ENCODE measurements at places on chromosomes 7 and 10.

DNA sequence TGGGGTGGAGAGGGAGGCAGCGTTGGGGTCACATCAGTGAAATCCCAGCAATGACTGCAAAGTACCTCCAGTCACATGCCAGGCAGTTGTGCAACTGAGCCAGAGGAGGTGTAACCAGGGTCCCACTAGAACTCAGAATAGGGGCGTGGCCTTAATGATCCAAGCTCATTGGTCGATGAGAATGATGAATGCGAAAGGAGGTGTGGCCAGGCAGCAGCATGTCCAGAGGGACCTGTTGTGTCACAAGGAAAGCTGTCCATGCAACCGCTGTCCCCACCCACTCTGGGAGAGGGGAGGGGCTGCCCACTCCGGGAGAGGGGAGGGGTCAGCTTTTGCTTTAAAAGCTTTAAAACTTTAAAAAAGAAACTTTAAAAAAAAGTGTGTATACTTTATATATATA is 25.3 kb upstream of the MTPAP start:
- DNase-seq = no peak

GRCh38 chr7:100492738-100493475 is 9.2 kb downstream of the NYAP1 start:
- no peak for DNase-seq

DNA sequence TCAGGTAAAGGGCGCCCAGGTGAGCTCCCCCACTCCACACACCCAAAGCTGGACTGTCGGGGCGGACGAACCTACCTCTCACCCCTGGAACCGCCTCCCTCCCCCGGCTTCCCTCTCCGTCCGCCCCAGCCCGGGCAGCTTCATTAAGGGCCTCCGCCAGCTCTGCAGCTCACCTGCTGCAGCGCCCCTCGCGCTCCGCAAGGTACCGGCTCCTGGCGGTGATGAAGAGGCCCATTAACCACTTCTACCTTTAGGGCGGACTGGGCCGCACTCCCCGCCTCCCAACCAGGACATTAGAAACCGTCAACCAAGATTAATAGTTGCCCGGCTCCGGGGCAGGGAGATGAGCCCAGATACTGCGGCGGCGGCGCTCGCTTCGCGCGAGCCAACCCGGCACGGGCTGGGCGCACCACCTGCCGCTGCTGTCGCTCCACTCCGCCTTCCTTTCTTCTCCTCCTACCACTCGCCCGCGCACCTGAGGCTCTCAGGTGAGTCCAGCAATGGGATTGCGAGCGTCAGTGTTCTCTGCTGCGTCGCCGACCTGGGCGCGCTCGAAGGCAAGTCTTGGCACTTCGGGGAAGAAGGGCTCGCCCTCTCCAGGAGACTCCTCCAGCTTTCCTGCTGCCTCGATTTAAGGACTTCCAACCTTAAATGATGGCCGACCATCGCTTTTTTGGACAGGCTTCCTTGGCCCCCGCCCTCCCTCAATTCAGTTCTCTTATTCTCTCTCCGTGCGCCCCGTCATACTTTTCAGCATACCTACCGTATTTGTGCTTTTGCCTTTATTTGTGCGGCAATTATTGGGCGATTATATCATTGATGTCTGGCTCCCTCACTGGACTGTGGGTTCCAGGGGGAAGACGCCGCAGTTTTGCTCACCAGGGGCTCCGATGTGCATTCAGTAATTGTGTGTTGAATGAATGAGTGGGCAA is 13.6 kb upstream of the KAZALD1 start:
- no peak for DNase-seq

GRCh38 chr7:100641463-100641859 is at the start of gene TFR2:
TFR2 (minus strand) TSS chr7:100641552; CDS start chr7:100641509, 43 bp downstream.
- DNase-seq = no peak

- no peak for DNase-seq
Observed at GRCh38 chr10:47160261-47160908, 139.6 kb upstream of the GDF10 start.

DNA sequence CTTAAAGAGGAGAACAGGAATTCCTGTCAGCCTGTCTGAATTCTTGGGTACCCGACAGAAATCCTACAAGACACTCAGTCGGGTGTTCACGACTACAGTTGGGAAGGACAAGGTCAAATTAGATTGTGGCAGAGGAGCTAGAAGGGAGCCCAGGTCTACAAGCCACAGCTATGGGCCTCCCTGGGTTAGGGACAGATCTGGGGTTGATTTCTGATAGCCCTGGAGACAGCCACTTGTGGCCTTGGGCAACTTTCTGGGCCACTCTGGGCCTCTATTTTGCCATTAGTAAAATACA is 39.7 kb upstream of the ANTXRL start:
- no peak for DNase-seq

- DNase-seq = no peak
Observed at GRCh38 chr7:286266-286665, 3.7 kb upstream of the FOXL3 start.

DNA sequence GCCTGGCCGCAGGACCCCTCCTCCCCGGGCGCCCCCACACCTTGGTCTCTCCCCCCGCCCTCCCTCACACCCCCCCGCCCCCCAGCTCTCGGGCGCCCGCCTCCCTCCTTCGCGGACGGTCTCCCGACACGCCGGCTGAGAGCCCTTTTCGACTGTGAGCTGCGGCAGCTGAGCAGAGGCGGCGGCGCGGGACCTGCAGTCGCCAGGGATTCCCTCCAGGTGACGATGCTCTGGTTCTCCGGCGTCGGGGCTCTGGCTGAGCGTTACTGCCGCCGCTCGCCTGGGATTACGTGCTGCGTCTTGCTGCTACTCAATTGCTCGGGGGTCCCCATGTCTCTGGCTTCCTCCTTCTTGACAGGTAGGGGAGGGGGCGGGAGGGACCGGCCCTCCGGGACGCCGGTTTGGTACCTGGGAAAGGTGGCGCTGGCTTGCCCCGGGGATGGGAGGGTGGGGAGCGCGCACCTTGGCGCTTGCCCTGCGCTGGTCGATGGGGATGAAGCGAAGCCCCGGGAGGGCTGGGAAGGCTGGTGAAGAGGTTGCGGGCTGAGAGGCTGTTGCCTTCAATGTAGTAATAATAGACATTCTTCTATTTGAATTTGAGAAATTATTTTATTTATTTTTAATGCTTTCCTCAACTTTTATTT is at the start of gene BMPER:
BMPER (plus strand) TSS at position 151 of the 644 bp plus-strand sequence; CDS start at position 226, 75 bp downstream.
- DNase-seq = no peak

GRCh38 chr10:62175251-62175650 is 93.4 kb downstream of the RTKN2 start:
- DNase-seq = peak; percentile 52

GRCh38 chr10:110813743-110814472 is 57.8 kb upstream of the PDCD4 start:
- no peak for DNase-seq

DNA sequence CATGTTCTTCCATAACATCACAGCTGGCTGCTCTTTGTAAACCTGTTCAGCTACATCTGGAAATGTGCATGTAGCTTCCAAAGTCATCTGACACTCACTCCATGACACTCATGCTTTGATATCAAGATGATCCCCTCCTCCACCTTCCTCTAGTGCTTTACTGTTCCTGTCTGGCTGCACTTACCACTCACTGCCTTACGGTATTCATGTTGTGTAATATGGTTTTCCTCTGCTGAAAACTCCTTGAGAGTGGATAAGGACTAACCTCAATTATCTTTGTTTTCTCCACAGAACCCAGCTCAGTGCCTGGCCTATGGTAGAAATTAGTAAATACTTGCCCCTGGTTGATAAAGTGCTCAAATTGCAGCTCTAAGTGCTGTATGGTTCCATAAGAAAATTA is 483.9 kb downstream of the HTR7 start:
- no peak for DNase-seq

GRCh38 chr10:58782876-58783851 is 270.5 kb downstream of the BICC1 start:
- no peak for DNase-seq

- DNase-seq = peak; percentile 9
Observed at GRCh38 chr7:11373546-11374142, 400.0 kb downstream of the PHF14 start.

- DNase-seq = no peak
Observed at GRCh38 chr7:27619492-27619891, 43.2 kb downstream of the HIBADH start.

DNA sequence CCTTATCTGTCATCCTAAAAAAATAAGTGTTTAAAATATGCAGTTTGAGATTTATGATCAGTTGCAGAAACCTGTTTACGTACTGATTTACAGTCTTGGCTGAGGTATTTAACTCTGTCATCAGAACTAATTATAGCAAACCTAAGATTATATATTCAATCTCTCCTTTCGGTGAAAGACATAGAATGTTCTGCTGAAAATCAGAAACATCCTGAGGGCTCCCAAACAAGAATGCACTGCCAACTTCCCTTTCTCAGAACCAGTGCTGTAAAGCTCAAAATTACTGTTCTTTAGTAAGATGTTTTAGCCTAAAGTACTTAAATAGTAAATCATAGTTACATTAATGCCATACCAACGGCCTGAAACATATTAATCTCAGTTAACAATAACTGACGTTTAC is 34.3 kb downstream of the FAM204A start:
- no peak for DNase-seq

DNA sequence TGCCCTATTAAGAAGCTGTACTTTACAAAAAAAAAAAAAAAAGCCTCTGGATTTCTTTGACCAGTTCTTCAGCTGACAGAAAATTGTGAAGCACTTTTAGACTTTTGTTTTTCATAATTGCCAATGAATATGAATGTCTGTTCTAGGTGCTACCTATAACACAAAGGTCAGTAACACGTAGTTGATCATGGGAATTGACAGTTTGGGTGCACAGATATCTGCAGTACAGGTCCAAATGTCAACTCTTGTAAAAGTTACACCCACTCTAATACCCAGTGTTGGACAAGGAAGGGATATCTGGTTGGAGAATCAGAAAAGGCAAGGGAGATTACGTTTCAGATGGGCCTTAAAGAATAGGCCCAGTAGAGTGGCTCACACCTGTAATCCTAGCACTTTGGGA is 1.8 kb downstream of the REEP3 start:
- DNase-seq = no peak

DNA sequence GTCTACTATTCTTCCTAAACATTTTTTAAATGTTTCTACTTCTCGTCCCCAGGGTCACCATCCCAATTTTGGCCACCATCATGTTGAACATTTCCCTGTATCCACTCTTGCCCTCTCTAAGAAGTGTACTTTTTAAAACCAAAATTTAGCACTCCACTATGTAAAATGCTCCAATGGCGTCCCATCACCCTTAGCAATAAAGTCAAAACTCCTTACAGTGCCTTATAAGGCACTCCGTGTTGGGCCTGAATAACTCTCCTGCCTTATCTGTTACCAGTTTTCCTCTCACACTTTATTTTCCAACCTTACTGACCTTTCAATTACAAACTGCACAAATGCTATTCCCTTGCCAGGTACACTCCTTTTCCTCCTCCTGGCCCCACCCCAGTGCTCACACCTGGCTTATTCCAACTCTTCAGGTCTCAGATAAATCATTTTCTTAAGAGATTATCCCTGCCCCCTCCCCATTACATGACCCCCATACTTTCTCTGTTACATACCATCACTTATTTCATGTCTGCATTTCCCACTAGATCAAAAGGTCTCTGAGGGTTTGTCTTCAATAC is 1.3 kb downstream of the TMEM168 start:
- DNase-seq = no peak

GRCh38 chr10:129075508-129075907 is 391.5 kb upstream of the MGMT start:
- no peak for DNase-seq

- DNase-seq = no peak
Observed at GRCh38 chr7:36636126-36636525, 88.2 kb downstream of the AOAH start.

GRCh38 chr10:78047314-78047891 is 13.7 kb downstream of the RPS24 start:
- peak; percentile 88 for DNase-seq

GRCh38 chr7:87202705-87203104 is 16.8 kb downstream of the TMEM243 start:
- no peak for DNase-seq

DNA sequence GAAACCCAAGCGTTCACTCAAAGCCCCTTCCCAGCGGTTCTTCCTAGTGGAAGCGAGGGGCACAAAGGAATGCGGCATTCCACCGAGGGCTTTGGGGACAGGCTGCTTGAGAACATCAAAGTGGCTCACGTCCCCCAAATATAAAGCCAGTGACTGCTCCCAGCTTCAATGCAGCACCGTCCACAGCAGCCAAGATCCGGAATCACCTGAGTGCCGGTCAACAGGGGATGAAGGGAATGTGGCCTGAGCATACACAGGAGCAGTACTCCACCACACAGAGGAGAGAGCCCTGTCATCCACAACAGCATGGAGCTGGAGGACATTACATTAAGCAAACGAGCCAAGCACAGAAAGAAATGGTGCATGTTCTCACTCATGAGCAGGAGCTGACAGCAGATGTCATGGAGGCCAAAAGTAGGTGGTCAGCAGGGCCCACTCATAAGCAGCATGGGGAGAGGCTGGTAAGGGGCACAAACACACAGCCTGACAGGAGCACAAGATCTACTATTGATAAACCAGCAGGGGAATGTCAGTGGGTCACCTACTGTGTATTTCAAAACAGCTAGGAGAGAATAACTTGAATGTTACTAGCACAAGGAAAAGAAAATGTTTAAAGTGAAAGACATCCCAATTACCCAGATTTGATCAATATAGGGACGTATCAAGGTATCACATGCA is 79.5 kb downstream of the DIP2C start:
- DNase-seq = no peak

DNA sequence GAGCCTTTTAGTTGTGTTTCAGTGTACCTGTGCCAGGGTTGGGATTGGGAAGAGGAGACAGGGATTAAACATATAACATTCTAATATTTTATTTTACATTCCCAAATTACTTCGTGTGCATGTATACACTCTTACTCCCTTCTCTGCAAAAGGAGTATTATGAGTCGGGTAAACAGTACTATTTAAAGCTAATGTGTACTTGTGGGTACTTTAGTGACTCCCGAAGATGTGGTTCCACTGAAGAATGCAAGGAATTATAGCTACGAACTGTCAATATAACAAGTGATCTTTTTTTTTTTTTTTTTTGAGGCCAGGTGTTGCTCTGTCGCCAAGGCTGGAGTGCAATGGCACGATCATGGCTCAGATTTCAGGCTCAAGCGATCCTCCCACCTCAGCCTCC is 122.6 kb upstream of the RPA3 start:
- no peak for DNase-seq

GRCh38 chr10:125171402-125172306 is 11.3 kb upstream of the CTBP2 start:
- DNase-seq = peak; percentile 43

Data from suppressor macrophage treated with lipopolysaccharide for 4 hours (primary cell).